Posterior vena cava (tissue), 2 donors: ENCODE measurements at places on chromosomes 5 and 9.
A peak's percentile ranks its signal among the peaks of the same experiment; 100 is the strongest.

DNA sequence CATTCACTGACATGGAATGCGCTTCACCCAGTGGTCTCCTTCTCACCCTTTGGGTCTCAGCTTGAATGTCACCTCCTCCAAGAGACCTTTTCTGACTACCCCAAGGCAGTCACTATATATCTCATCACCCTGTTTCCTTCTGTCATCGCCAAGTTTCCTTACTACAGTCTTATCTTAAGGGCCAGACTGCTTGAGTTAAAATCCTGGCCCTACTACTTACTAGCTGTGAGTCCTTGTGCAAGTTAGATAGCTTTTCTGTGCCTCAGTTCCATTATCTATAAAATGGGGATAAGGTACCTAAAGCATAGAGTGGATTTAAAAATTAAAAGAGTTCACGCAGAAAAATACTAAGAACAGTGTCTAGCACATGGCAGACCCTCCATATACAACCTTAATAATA lies 132.4 kb downstream of the GABBR2 start:
- DNase-seq, result no peak

GRCh38 chr5:82044010-82044409 lies 72.2 kb downstream of the ATG10 start:
- no peak for DNase-seq

DNA sequence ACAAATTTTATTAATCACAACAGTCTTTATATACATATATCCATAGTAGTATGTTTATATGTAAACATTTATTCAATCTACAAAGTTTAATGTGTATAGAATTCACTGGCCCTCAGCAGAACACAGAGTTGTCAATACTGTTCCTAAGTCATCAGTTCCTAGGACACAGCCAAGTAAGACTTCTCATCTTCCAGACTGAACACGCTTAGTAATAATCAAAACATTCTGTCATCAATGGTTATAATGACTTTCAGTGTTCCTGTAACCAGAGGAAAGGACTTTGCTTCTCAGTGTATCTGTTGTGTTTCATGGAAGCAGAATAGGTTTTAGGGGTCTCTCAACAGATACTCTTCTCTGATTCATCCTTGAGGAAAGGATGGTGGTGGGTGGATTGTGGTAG lies 82.2 kb downstream of the SMIM23 start:
- no peak for DNase-seq

DNA sequence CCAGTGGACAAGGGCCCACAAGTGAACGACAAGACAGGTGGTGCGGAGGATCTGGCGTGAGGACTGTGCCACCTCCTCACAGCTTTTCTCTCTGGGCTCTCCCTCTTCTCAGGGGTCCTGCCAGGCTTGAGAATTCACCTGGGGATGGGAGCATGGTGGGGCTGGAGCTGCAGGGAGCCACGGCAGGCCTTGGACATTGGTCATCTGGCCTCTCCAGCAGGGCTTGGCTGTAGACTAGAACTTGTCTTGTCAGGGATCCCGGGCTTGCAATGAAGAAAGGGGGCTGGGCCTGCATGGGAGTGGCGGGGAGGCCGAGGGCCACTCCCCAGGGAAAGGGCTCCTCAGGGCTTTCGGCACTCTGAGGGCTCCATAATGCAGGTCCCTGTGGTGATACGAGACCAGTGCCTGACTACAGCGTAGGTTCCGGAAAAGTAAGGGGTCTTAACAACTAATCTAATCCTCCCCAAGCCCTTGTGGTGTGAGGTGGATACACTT lies 126.7 kb downstream of the MACROH2A1 start:
- no peak for DNase-seq

DNA sequence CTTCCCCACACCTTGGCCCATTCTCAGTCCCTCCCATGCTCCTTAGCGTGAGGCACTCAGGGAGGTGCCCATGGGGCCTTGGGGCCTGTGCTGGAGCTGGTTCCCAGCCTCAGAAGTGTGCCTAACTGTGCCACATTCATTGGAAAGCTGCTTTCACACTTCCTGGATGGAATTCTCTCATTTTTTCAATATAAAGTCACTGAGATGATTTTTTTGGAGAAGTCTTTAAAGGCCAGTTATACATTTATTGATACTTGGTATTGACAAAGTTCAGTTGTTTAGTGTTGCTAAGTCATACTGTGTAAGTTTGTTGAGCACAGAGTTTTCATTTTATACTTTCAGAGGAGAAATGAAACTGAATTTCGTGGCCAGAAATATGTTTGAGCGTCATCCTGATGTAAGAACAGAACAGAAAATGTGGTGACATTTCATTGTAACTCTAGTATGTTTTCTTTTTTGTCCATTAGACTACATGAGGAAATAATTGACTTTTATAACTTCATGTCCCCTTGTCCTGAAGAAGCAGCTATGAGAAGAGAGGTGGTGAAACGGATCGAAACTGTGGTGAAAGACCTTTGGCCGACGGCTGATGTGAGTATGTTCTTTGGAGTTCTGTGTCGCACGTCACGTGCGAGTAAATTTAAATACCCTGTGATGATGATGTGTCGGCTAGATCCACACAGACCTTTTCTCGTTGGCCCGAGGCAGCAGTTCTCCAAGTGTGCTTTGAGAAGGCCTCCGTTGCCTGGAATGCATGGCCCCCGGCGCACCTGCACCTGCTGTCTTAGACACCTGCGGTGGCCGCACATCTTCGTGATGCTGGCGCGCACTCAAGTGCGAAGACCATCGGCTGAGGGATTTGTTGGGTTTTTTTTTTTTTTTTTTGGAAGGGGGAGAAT lies 24.1 kb downstream of the TENT4A start:
- peak; percentile 70 for DNase-seq

- no peak for DNase-seq
Measured at GRCh38 chr5:140785905-140786686, at the start of gene PCDHA1. PCDHA1 (plus strand) TSS chr5:140786140.

DNA sequence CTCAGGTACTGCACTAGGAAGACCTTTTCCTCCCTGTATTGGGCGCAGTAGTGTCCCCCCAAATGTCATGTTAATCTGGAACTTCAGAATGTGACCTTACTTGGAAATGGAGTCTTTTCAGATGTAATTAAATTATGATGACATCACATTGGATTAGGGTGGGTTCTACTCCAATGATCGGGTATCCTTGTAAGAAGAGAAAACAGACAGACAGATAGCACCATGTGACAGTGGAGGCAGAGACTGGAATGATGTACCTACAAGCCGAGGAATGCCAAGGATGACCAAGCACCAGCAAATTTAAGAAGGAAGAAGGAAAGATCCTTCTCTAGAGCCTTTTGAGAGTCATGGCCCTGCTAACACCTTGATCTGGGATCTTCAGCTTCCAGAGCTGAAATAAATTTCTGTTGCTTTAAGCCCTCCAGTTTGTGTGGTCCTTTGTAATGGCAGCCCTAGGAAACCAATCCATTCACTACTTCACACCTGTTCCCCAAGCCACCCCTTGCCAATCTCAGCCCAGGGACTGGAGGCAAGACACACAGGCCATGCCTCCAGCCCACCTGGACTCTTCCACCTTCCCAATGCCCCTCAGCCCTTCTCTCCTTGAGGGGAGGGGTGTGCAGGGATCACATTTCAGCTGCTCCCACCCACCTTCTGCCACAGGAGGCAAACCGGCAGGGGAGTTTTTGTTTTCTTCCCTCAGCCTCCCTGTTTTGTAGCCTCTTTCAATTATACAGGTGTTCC lies 1.6 kb downstream of the CCNJL start:
- DNase-seq, result no peak

DNA sequence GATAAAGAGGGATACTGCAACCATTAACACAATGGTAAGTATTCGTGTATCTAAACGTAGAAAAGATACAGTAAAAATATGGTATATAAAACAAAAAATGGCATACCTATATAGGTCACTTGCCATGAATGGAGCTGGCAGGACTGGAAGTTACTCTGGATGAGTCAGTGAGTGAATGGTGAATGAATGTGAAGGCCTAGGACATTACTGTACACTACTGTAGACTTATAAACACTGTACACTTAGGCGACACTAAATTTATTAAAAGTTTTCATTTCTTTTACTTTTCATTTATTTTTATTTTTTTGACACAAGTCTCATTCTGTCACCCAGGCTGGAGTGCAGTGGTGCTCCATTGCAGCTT lies 14.1 kb downstream of the TDRD7 start:
- DNase-seq, result no peak

DNA sequence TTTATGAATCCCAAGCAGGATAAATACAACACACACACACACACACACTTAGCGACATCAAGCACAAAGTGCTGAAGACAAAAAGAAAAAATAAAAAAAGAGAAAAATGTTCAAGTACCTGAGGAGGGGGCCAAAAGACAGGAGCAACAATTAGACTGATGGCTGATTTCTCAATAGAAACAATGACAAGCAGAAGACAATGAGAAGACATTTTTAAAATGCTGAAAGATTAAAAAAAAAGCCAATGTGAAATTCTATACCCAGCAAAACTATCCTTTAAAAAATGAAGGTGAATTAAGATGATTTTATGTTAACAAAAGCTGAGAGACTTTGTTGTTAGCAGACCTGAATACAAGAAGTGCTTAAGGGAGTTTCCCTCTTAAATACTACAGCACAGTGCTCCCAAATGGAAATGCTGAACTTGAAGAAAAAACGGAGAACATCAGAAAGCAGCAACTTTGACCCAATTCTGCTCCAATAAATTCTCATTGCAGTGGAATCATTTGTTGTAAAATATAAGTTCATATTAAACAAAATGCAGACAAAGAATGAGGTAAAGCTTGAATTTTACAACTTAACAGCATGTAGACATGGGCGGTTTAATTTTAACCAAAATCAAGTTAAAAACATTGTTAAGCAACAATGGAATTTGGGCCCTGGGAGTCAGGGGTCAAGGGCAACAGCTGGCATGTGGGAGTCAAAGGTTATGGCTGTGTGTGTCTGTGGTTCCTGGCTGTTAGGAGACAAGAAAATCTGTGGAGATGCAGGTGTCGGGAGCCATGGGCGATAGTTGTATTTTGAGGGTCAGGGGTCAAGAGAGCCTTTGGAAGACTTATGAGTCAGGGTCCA lies 776 bp upstream of the RANBP17 start:
- DNase-seq, result no peak

- DNase-seq, result no peak
Measured at GRCh38 chr5:39714036-39714698, 289.4 kb upstream of the DAB2 start.

GRCh38 chr5:115977988-115978387 lies 15.7 kb downstream of the LVRN start:
- DNase-seq, result no peak

GRCh38 chr9:94802793-94803192 lies 76.3 kb downstream of the AOPEP start:
- DNase-seq, result no peak
